ENCODE measurements at places on chromosomes 2 and 18.

DNA sequence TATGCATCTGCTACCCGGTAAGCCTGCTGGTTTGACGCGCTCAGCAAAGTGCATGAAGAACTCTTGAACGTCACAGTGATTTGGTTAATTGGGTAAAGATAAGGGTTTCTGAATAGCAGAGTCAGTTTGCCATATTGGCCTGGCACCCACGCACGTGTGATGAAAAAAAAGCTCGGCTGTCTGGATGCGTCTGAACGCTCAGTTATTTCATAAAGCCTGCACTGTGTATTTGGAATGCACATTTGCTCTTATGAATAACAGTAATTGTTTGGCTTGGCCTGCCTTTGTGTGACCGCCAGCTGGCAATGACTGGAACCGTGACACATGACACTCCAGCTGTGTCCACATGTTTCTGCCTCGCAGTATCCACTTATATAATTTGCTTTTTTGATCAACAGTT, 129.2 kb upstream of the MEIS1 start:
- DNase-seq: no peak

DNA sequence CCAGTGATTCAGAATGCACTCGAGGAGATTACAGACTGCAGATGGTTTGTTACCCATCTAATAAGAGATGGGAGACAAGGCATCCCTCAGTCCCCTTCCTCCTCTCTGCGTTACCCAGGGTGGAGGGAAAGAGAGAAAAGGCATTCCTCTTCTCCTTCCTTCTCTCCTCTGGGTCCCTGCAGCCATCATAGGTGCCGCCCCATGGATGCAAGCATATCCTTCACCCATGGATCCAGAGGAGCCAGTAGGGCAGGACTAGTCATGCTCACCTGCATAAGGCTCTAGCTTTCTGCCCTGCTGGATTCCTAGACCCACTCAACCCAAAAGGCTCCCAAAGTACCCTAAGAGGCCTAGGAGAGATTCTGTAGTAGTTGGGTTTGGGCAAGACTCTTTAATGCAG, 20.4 kb downstream of the CMPK2 start:
- no peak for DNase-seq

DNA sequence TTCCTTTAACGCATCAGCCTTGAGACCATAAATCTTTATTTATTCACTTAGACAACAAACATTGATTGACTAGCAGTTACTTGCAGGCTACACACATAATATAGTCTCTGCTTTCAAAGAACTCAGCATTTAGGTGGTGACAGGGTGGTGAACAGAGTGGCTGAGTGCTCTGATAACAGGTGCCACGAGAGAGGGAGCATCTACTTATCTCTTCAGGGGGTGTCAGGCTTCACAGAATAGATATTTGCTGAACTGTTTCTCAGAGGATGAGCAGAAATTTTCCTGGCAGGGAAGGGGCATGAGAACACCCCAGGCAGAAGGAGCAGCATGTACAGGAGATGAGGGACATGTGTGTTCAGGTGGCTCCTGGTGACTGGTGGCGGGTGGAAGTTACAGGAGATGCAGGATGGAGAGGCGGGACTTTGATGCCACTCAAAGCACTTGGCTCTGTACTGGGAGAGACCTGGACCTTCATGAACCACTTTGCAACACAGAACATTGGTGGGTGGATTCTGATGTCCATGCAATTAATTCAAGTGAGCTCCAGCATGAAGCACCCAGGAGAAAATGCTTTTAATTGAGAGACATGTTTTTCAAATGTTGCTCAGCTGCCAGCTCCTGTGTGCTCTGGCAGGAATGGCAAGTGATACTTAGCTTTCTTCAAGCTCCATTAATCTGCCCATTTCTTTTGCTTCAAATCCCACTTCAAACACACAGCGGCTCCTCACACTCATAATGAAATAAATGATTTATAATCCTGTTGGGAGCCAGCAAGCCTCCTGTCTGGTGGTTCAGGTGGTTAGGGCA, 248.9 kb downstream of the MYCN start:
- DNase-seq: no peak

- DNase-seq: no peak
Measured at GRCh38 chr2:119694845-119695521, 16.0 kb downstream of the TMEM177 start.

- DNase-seq: no peak
Measured at GRCh38 chr18:53134711-53135110, 794.7 kb downstream of the DCC start.

DNA sequence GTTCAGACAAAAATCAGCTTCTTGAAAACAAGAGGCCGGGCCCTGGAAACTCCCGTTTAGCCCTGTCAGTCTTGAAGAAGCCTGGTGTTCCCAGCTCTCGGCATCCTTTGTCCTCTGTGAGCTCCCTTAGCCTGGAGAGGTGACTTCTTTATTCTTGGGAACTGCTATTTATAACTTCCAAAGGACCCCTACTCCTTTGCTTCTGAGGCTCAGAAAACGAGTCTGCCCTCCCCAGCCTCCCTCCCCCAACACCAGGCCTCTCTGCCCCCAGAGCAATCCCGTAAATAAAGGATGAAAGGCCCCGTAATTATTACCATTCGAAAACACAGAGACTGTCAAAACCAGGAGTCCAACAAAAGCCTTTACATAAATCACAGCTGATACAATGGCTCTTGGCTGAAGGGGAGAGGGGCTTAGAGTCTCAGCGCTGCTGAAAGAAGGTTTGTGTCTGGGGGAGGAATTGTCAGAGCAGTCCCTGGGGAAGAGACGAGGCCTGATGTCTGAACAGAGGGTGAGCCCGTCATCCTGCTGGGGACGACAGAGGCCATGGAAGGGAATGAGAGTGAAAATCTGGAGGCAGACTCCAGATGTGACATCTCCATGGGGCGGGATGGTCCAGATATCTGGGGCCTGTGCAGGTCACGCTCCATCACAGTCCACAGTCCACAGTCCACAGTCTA, 283.0 kb downstream of the MYCN start:
- no peak for DNase-seq

- no peak for DNase-seq
Measured at GRCh38 chr2:175445281-175445680, 263.8 kb upstream of the ATP5MC3 start.

DNA sequence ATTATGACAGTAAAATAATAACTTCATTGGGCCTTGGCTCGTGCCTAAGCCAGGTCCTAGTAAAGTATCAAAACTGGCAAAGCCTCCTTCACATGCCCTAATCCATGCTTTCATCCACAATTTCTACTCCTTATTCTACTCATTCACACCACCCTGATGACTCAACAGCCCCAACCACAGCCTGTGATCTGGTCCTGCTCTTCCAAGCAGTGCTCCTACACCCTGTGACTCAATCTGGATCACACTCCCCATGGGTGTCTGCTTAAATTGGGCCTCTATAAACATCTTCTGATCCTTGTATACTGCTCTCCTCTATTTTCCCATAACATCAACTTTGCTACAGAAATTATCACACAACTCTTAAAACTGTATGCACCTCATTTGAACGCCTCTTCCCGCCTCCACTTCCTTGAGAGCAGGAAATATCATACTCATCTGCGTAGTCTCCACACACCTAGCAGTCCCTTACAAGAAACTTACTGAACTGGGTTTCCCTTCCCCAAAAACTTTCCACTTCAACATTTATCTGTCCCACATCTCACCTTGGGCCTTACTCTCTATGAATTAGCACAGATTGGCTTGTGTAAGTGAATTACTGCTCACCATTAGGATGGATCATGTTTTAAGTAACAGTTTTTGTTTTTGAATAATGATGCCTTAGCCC, 15.9 kb downstream of the GTF3C3 start:
- peak; percentile 26 for DNase-seq

- DNase-seq: no peak
Measured at GRCh38 chr18:49658823-49659404, 97.1 kb downstream of the LIPG start.

DNA sequence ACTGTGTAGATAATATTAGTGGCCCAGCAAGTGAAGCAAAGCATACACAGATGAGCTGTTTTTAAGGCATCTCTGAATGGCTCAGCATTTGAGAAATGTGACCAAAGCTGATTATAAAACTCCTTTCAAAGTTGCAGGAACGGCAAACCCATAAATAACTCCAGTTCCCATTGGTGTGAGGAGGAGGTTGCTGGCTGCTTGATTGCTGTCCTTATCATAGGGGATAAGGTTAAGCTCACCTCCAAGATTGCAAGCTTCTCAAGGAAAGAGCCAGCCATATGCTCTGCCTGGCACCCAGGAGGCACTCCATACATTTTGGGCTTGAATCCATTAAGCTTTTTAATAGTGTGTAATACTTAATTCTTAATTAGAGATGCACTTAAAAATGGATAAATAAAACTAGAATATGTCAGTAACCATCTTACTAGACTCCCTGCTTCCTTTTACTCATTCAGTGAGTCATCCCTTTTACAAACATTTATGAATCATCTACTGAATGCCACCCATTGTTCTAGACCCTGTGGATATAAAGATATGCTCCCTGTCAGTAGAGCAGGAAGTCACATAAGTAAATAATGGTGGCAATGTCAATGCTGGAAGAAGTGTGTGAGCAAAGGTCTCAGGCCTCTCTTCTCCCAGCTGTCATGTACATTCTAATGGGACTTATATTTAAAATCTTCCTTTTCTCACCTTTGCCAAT, 99.3 kb downstream of the SPATS2L start:
- peak; percentile 26 for DNase-seq

DNA sequence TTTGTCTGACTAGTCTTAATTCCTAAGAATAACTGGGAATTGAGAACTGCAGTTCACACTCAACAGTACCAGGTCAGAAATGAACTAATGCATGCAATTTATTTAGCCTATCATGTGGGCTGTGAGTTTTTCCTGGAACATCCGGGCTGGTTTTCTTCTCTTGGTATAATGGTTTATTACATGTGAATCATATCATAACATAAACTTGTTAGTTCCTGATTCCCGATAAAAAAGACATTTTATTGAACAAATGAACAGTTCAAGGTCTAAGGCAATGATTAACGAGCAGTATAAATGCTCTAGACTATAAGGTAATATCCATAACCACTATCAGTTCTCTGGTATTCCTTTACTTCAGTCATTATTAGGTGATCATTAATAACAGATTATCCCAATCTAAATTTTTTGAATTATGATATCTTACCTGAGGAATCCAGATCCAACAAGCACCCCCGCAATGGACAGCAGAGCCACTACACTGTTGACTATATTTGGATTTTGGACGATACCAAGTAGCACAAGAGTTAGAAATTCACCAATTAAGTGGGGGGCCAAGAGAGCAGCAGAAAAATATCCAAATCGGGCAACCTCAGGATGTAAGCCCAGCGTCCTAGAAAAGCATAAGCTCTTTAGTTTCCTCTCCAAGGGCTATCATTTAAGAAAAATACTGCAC, 19.0 kb downstream of the ABCG5 start:
- DNase-seq: no peak

DNA sequence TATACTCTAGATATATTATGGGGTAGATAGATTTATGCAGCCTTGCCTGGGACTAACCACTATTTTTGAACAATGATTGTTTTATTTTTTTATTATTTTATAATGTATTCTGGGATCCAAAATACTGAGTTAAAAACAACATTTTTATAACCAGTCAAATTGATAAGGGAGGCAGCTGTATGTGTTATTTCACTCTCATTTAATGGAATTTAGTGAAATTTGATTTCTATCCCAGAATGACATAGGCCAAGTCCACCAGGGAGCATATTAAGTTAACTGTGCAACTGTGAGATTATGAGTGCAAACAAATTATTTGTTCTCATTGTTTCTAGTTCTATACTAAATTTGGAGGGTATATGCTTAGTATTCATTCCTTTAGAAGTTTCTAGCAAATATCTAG, 553.6 kb upstream of the NRP2 start:
- no peak for DNase-seq

GRCh38 chr2:25039126-25039525, 2.8 kb upstream of the EFR3B start:
- DNase-seq: no peak

- DNase-seq: no peak
Measured at GRCh38 chr2:60252581-60253150, 300.8 kb downstream of the BCL11A start.

GRCh38 chr2:209734805-209735204, 36.8 kb upstream of the UNC80 start:
- DNase-seq: peak; percentile 1

GRCh38 chr2:153308466-153308865, 170.1 kb downstream of the RPRM start:
- no peak for DNase-seq

- no peak for DNase-seq
Measured at GRCh38 chr2:165953306-165953654, 296 bp downstream of the TTC21B start.
